ENCODE measurements at places on chromosomes 6 and 20.

- DNase-seq, result no peak
Measured at GRCh38 chr20:32158943-32159660, 48.4 kb downstream of the PLAGL2 start.

DNA sequence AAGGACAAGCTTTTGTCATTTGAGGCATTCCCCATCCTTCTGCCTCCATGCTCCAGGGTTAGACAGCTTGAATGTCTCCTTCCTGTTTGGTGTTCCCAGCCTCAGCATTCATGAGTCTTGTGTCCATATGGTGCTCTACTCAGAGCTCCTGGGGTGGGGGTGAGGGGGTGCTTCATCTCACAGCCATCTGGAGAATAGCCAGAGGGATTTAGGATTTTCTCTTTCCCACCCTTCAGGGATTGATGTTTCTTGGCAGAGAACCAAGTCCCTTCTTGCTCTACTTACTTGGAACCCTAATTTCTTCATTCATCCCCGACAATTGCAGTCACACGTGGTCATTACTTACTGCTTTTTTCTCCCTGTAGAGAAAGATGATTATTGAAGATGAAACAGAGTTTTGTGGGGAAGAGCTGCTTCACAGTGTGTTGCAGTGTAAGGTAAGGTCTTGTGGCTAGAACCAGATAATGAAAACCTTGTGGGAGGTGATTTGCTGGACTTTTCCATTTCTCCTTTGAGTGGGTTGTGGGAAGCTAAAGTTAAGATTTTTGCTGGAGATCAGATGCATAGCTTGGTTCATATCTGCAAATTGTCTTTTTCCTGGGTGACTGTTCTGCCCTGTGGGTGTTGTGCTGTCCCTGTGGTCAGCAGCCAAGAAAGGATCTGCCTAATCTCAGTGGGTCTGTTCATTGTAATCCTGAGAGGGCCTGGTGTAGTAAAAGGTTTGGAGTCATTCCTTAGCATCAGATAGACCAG lies 18.6 kb downstream of the CMTR1 start:
- DNase-seq, result no peak

- no peak for DNase-seq
Measured at GRCh38 chr6:126040826-126041225, 54.5 kb downstream of the TRMT11 start.

- DNase-seq, result no peak
Measured at GRCh38 chr6:39362487-39362865, 40.0 kb upstream of the KCNK16 start.

DNA sequence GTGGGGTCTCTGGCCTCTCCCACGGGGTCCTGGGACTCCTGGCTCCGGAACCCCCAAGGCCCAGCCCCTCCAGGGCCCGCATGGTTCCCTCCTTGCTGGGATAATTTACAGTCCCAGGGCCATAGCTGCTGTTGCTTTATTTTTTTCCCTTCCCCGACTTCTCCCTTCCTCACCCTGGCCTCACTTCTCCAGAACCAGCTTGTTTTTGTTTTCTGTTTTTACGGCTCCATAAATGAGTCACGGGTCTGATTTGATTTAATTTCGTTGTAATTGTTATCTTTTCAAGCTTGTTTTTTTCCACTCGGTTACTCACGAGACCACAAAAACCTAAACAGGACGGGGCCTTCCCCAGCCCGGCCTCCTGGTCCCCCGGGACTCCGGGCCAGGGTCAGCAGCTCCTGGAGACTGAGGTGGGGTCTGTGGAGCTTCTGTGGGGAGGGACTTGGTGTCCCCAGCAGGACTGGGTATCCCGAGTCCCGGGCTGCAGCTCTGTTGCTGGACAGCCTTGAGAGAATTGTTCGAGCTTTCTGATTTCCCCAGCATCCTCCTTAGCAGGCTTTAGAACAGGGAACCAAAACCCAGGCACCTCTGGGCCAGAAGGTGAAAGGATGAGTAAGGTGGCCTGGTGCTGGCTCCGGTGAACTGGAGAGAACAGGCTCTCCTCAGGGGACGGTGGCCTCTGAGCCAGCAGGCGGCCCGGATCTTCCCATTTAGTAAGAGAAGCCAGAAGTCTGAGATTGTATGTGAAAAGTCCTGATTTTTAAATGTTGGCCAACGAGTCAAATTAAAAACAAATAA lies 94.9 kb downstream of the CEBPB start:
- DNase-seq, result no peak

- DNase-seq, result peak; percentile 68
Measured at GRCh38 chr6:141562186-141562811, 570.4 kb upstream of the GJE1 start.

DNA sequence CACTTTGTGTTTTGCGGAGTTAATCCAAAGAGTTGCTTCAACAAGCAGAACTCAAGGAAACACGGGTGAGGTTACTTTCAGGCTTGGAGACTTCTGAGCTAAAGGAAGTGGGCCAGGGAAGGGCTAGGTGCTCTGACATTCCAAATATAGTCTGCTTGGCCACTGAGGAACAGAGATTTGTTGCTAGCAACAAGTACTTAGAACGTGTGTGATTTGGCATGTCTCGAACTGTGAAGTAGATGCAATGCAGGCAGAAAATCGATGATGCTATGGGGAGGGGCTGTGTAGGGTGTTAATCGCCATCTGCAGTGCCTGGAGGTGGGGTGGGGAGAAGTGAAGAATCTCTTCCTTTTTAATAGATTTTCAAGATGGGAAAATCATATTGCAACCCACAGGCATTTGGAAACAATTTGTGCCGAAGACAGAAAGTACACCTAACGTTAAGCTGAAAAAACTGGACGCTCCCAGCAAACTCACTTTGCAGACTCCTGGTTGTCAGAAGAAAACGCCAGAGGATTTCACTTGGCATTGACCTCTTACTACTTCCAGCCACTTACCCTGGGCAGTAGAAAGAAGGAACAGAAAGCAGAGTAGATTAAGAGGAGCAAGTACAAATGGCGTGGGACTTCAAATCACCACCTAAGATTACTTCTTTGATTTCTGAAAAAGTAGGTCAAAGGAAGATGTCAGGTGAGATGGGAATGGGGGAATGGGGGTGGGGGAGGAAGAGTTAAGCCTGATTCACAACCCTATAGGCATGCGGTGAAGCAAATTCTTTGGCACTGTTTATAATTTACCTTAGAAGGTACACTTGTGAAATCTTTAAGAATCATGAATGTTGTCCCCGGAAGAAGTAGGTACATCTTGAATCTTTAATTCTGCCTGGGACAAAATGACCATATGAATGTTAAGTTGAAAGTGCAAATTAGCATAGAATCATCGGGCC lies 314.1 kb downstream of the CD83 start:
- no peak for DNase-seq

DNA sequence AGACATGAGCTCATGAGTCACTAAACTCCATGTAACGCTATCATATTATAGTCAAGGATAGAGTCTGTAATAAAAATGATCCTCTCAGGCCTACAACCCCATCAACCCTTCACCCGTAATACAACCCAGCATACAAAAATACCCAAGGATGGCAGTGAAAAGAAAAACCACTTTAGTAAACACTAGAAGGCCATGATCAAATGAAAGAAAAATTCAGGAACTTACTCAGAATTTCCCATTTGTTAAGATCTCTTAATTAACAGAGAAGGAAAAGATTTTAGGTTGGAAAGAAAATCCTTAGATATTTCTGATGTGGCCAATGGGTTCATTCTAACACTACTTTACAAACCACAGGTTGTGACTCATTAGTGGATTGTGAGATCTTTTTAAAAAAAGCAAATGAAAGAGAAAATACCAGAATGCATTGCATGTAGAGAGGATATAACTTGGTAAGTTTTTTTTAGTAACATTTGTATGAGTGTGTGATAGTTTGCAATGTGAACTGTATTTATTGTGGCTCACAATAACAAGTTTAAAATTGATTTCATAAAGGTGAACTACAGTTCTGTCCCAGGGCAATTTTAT lies 8.0 kb upstream of the UBE2J1 start:
- no peak for DNase-seq

- no peak for DNase-seq
Measured at GRCh38 chr6:31423550-31423949, 20.2 kb downstream of the MICA start.

DNA sequence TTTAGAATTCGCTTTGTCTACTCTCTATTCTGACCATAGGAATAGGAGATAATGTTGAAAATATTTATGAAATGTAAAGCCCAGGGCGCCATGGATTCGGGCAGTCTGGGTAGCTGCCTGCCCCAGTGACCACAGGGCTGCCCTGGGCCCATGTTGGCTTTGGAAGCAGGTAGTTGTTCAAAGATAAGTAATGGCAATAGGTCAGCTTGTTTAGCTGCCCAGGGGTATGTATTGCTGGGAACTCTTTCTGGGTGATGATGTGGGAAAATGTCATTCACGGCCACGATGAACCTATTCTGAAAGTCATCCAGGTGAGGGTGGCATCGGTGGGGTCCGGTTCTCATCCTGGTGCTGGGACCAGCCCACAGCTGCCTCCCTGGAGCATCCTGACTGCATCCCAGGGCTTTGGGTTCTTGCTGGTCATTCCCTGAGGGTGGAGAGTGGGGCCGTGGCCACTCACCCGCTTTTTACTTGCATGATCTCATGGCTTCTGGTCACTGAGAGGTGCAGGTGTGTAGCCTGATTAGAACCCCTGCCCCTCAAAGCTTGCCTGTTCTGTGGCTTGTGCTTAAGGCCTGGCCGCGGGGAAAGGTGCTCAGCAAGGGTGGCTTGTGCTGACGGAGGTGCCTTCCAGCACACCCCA lies 102.8 kb downstream of the ERMARD start:
- DNase-seq, result no peak

GRCh38 chr20:24465159-24465558 lies 4.3 kb upstream of the SYNDIG1 start:
- DNase-seq, result no peak

- DNase-seq, result no peak
Measured at GRCh38 chr20:24045621-24046318, 57.2 kb upstream of the GGTLC1 start.

- no peak for DNase-seq
Measured at GRCh38 chr6:2593167-2593566, 157.6 kb downstream of the MYLK4 start.

- no peak for DNase-seq
Measured at GRCh38 chr6:33638556-33638955, 17.4 kb downstream of the ITPR3 start.

GRCh38 chr20:61738601-61739069 lies 327.0 kb downstream of the TAF4 start:
- DNase-seq, result no peak

GRCh38 chr6:163263196-163263595 lies 151.3 kb upstream of the QKI start:
- DNase-seq, result no peak

GRCh38 chr6:82693094-82693493 lies 329.5 kb downstream of the TPBG start:
- DNase-seq, result no peak

DNA sequence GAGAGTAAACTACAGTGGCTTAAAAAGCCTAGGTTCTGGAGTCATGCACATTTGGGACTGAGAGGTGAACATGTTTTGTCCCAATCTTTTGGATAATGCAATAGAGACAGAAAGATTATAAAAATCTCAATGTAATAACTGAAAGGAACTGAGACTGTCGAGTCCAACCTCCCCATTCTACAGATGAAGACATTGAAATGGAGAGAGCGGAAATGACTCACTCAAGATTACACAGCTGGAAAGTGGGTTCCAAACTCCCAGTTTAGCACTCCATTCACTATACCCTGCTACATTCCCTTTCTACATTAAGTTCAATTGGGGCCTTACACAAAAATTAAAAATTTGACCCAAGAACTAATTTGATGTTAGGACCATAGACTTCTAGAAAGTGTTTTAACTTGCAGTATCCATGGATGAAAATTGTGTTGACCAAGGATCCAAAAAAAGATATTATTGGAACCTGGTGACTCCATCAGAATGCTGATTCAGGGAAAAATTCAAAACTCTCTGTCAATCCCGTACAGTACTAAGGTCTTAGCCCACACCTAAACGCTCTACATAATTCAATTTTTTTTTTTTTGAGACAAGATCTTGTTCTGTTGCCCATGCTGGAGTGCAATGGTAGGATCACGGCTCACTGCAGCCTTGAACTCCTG lies 1.5 kb upstream of the ILRUN start:
- DNase-seq, result no peak

DNA sequence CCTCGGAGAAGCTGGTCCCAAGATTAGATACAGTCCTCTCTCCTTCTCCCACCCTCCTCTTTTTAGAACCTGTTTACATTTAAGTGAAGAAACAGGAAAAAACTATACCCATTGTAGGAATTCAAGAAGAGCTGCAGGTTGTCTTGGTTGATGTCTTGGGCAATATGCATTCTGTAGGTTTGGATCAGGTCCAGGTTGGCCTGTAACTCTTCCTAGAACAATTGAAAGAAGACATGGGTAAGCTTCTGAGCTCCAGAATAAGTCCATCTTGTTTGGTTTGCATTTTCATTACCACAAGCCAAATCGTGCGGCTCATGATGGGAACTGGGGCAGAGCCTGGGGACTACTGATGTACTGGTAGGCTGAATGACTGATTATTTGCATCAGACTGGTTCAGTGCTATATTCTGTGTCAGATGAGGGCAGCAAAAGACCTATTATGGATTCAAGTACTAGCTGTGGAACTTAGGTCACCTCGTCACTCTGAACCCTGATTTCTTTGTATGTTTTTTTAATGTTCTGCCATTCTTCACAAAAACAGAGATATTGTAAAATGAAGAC lies 20.3 kb upstream of the SLA2 start:
- DNase-seq, result no peak

- no peak for DNase-seq
Measured at GRCh38 chr6:149149653-149150052, 167.9 kb upstream of the TAB2 start.

- DNase-seq, result no peak
Measured at GRCh38 chr6:87905101-87905641, 142.5 kb upstream of the SPACA1 start.

- DNase-seq, result no peak
Measured at GRCh38 chr6:49225471-49225870, 237.6 kb downstream of the MMUT start.

GRCh38 chr6:168708526-168708925 lies 267.5 kb downstream of the SMOC2 start:
- DNase-seq, result no peak

- DNase-seq, result no peak
Measured at GRCh38 chr6:36402481-36402880, 15.0 kb upstream of the ETV7 start.

GRCh38 chr20:59752704-59753460 lies 148.5 kb downstream of the PHACTR3 start:
- DNase-seq, result no peak

Measured in iPS DF 19.7 (cell line).